ENCODE measurements at places on chromosomes 5 and 9. TPM values are rescaled to one million over a fixed set of nuclear protein-coding genes. Genes with fewer than 3 reads are reported as not detected.

GRCh38 chr5:1765141-1765879 lies 34.3 kb downstream of the MRPL36 start:
- H3K4me1 ChIP-seq: no peaks in the 10 kb centered on the region
- H3K27ac ChIP-seq: no peak overlapping the region
- no peaks in the 10 kb centered on the region for H3K36me3 ChIP-seq
- no peak overlapping the region for H3K4me3 ChIP-seq
- no peak for DNase-seq

DNA sequence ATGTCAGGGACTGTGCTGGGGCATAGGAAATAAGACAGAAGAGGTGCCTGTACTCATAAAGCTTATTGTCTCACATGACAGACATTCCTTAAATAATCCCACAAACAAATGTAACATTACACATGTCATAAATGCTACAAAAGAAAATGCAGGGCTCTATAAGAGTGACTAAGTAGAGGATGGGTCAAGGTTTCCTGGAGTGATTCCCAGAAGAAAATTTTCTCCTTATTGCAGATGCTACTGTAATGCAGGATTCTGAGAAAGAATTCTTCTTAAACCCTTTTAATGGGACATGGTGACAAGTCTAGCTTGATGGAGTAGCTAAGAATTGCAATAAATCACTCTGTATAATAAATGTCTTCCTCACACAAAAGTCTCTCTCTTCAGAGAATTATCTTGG lies 55.7 kb downstream of the SH3TC2 start:
- no peak overlapping the region for H3K27ac ChIP-seq
- DNase-seq: no peak
- no peak overlapping the region for H3K4me3 ChIP-seq

The DMRT3 gene
- not detected for total RNA-seq

DNA sequence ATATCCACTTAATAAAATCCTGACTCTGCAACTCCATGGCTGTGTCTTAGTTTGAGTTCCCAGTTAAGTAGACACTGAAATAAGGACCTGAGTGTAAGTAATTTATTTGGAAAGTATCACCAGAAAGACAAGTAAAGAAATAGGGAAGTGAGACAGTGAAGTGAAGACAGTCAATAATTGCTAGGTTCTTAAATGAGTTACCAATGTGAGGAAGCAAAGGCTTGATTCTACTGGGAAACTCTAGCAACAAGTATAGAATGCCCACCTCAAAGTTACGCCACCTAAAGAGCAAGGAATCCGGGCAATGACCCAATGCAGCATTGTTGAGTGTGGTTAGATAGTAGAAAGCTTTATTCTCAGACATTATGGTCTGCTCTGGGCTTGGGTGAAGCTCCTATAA lies 383.9 kb downstream of the TLR4 start:
- H3K27me3 ChIP-seq: no peaks in the 10 kb centered on the region
- H3K36me3 ChIP-seq: no peaks in the 10 kb centered on the region
- no peak for DNase-seq
- H3K27ac ChIP-seq: no peak overlapping the region
- H3K4me3 ChIP-seq: no peak overlapping the region
- no peaks in the 10 kb centered on the region for H3K4me1 ChIP-seq

- H3K27ac ChIP-seq: no peak overlapping the region
- no peaks in the 10 kb centered on the region for H3K4me1 ChIP-seq
- H3K4me3 ChIP-seq: no peak overlapping the region
Observed at GRCh38 chr5:55286411-55286933, 21.0 kb downstream of the DHX29 start.

The SPINK5 gene
- total RNA-seq: not detected

DNA sequence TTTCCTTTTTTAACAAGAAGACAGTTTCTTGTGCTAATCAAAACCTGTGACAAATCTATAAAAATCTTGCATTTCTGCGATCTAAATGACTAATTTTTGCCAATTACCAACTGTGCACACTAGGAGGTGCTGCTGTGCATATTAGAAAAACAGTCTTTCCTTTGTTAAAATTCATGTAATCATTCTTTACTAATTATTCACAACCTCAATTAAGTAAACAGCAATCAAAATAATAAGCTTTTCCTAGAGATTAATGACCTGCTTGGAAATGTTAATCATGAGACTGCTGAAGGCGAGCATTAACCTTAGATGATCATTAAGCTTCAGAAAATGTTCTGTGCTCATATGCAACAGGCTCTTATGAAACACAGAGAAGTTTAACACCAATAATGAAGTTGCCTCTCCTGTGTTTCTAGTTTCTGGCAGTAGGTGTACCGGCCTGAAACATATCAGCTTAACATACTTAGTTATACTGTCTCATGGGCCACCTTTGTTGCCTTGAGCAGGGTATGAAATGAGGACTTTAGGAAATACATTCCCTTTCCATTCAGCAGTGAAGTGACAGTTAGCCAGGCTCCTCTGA lies 17.7 kb downstream of the RFESD start:
- H3K4me1 ChIP-seq: no peaks in the 10 kb centered on the region
- no peaks in the 10 kb centered on the region for H3K36me3 ChIP-seq
- DNase-seq: no peak
- no peak overlapping the region for H3K27ac ChIP-seq
- peaks cover 1% of the 10 kb centered on the region for H3K27me3 ChIP-seq

DNA sequence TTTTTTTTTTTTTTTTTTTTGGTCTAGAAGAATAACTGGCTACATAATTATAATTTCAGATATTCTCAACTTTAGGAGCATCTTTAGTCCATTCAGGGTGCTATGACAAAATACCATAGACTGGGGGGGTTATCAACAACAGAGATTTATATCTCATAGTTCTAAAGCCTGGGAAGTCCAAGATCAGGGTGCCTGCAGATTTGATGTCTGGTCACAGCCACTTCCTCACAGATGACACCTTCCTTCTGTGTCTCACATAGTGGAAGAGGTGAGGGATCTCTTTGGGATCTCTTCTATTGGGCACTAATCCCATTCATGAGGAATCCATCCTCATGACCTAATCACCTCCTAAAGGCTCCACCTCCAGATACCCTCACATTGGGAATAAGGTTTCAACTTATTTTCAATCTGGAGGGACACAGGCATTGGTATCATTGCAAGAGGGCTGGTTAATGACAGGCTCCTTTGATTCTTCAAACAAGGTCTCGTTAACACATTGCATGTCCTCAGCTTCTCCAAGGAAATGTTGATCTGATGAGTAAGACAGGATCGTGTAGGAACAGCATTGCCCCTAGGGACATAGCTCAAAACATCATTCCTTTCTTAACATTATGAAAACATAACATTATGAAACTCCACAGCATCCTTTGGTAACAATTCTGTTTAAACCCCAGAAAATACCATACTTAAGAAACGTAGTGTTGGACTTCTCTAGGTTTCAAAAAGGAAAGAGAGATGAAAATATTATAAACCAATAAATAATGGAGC lies 372.4 kb downstream of the SEMA5A start:
- no peak overlapping the region for H3K4me3 ChIP-seq
- no peak for DNase-seq
- no peaks in the 10 kb centered on the region for H3K4me1 ChIP-seq
- no peaks in the 10 kb centered on the region for H3K36me3 ChIP-seq
- H3K27ac ChIP-seq: no peak overlapping the region
- H3K27me3 ChIP-seq: no peaks in the 10 kb centered on the region

DNA sequence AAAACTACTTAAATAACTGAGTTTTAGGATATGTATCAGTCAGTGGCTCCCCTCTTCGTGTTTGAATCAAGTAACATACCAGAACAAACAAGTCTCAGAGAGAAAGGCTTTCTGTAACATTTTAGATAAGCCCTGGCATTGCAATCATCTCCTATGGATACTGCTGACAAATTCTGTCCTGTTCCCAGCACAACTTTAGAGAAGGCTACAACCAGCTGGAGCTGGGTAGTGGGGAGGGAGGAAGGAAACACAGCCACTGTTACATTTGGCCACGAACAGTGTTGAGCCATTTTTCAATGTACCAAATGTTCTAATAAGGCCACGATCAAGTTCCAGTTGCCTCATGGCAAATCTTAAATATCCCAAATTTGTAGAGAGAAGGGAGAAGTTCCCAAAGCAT lies 511.8 kb upstream of the WWC1 start:
- DNase-seq: no peak
- H3K4me1 ChIP-seq: no peaks in the 10 kb centered on the region
- H3K4me3 ChIP-seq: no peak overlapping the region
- no peaks in the 10 kb centered on the region for H3K36me3 ChIP-seq

The ACOT12 gene
- not detected for total RNA-seq

- no peaks in the 10 kb centered on the region for H3K36me3 ChIP-seq
- peaks cover 5% of the 10 kb centered on the region for H3K27me3 ChIP-seq
- no peak for DNase-seq
- no peaks in the 10 kb centered on the region for H3K4me1 ChIP-seq
Observed at GRCh38 chr9:75855509-75855908, 35.0 kb upstream of the PCSK5 start.

The UBE2QL1 gene
- total RNA-seq: 1.3 TPM

- H3K4me1 ChIP-seq: no peaks in the 10 kb centered on the region
- no peaks in the 10 kb centered on the region for H3K27me3 ChIP-seq
- no peak overlapping the region for H3K27ac ChIP-seq
- no peak for DNase-seq
Observed at GRCh38 chr5:19855453-19855852, 132.5 kb downstream of the CDH18 start.

DNA sequence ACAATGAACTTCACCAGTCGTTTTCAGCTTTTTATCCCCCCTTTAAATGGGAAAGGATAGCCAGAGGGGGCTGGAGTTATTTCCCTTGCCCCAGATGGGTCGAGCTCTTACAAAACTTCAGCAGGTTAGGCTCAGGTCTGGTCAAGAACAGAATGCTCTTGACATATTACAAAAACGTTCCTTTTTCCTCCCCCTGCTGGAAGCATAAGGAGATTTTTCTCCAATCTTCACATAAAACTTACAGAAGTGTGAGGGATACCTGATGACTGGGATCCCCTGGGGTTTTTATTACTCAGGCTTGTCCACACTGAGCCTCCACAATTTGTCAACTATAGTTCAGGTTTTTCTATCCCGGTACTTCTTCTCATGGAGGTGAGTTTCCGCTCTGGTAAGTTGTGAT lies 60.8 kb downstream of the CSF2 start:
- no peaks in the 10 kb centered on the region for H3K4me1 ChIP-seq
- no peak for DNase-seq
- H3K27me3 ChIP-seq: peaks cover 8% of the 10 kb centered on the region
- no peaks in the 10 kb centered on the region for H3K36me3 ChIP-seq

DNA sequence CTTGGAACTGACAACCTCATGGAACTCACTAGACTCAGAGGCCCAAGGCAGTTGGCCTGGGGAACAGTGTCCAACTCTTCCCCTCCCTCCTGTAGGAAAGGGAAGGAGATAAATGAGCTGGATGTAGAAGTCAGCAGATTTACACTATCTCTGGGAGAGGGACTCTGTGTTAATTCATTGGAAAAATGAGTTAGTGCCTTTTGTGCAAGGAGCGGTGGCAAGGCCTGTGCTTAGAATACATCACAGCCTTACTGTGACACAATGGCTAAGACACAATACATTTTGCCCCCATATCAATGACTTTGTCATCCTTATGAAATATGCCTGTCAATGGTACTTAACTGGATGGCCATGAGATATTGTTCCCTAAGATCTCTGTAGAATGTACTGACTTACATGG lies 28.0 kb upstream of the FAM240B start:
- H3K27me3 ChIP-seq: no peaks in the 10 kb centered on the region
- no peak overlapping the region for H3K27ac ChIP-seq
- DNase-seq: no peak
- no peaks in the 10 kb centered on the region for H3K36me3 ChIP-seq

GRCh38 chr9:135851748-135852147 lies 55.6 kb downstream of the CAMSAP1 start:
- DNase-seq: no peak
- H3K36me3 ChIP-seq: peaks cover 46% of the 10 kb centered on the region
- no peaks in the 10 kb centered on the region for H3K4me1 ChIP-seq
- no peak overlapping the region for H3K27ac ChIP-seq
- no peaks in the 10 kb centered on the region for H3K27me3 ChIP-seq

DNA sequence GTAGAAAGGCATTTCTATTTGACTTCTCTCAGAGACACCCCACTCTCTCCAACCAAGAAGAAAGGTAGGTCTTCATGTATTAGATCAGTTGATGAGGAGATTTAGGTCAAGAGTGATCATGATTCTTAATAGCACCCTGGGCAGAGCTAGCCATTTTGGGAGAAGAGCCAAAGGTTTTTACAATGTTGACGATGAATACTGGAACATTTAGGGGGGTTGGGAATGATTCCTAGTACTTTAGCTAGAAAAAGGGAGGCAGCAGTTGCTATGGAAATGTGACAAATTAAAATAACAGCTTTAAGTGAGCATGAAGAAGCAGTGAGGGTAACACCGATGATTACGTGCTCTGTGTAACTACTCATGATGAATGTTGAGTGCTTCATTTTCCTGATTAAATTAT lies 9.5 kb upstream of the RPS23 start:
- H3K4me3 ChIP-seq: no peak overlapping the region
- no peak overlapping the region for H3K27ac ChIP-seq
- no peak for DNase-seq
- no peaks in the 10 kb centered on the region for H3K4me1 ChIP-seq
- no peaks in the 10 kb centered on the region for H3K36me3 ChIP-seq

The OCLN gene
- total RNA-seq: 1.9 TPM

DNA sequence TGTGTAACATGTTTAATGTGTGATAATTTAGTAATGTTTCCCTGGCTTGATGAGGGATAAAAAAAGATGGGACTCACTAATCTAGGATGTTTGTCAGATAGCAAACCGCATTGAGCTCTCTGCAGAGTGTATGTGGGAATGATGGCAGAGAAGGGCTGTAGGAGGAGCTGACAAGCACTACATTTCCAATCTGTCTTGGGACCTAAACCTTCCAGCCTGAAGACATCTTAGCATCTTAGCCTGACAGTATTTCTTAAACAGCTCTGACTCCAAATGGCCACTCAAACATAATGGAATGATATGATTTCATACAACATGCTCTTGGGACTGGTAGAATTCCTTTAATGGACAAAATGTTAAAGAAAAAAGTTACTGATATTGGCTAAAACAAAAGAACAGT lies 116.7 kb downstream of the PPP2R2B start:
- no peaks in the 10 kb centered on the region for H3K27me3 ChIP-seq
- H3K4me3 ChIP-seq: no peak overlapping the region
- no peak for DNase-seq
- H3K4me1 ChIP-seq: no peaks in the 10 kb centered on the region

The HBEGF gene
- 0.22 TPM for total RNA-seq

DNA sequence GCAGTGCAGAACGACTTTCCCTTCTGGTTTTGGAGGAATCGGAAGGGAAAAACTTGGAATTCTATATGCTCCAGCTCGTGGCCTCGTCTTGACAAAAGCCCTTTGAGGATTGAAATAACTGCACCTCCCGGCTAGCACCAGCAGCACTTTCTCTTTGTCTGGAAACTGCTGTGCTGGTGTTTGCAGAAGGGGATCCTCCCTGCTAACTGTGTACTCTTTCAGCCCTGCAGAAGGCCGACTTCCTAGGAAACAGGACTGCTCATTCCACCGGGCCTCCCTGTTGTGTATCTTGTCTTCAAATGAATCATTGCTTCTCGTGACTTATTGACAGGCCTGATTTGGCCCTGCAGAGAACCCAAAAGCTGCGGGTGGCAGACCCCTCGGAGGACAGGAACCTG lies 23.6 kb downstream of the STC2 start:
- no peak overlapping the region for H3K27ac ChIP-seq
- H3K36me3 ChIP-seq: no peaks in the 10 kb centered on the region
- DNase-seq: no peak
- H3K4me3 ChIP-seq: no peak overlapping the region
